ENCODE measurements at places on chromosomes 13 and 19.

DNA sequence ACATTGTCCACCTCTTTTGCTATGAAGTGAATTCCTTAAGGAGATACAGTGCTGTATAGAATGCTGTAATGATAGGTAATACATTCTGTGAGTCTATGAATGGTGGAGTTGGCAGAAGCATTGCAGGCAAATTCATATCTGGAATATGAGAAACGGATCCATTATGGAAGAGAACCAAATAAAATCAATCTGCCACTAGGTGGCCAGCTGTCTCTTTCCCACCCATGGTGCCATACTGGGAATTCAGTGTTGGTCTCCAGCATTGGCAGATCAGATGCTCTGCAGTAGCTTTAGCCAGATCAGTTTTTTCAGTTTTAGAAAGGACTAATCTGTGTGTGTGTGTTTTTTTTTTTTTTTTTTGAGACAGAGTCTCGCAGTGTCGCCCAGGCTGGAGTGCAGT is 27.6 kb downstream of the DNAJC3 start:
- no peak for DNase-seq

DNA sequence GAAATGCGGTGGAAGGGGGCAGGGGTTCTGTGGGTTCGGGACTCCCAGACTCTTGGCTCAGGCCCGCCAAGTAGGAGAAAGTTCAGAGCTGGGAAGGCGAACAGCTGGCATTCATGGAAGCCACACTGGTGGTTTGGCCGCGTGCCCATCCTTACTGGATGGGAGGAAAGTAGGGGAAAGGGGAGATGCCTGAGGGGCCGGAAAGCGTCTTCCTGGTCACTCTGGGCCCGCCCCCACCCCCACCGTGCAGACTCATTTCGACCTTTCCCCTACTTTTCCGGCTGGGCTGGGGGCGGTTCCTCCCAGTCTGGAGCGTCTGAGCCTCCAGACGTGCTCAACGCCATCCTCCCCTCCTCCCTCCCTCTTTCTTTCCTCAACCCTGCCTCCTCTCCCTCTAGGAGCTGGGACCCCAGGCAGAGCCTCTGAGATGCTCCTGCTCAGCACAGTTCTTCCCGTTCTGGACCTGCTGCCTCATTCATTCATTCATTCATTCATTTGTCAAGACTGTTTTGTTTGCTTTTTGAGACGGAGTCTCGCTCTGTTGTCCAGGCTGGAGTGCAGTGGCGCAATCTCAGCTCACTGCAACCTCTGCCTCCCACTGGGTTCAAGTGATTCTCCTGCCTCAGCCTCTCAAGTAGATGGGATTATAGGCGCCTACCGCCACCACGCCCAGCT is 3.5 kb downstream of the ANGPTL4 start:
- DNase-seq = peak; percentile 94

GRCh38 chr19:42762789-42763188 is 2.7 kb downstream of the PSG8 start:
- DNase-seq = no peak

DNA sequence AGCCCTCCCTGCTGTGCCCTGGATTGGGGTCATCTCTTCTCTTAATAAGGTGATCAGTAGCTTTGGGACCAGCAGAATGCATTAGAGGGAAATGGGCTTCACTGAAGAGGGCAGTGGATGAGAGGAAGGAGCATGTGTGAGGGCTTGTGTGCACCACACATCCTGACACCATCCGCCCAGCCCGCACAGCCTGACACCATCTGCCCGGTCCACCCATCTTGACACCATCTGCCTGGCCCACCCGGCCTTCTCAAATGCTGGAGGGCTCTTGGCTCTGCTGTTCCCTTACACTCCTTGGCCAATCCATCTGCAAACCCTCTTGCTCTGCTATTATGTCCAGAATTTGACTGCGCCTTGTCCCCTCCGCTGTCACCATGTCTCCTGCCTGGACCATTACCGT is 41.8 kb downstream of the BICRA start:
- no peak for DNase-seq

DNA sequence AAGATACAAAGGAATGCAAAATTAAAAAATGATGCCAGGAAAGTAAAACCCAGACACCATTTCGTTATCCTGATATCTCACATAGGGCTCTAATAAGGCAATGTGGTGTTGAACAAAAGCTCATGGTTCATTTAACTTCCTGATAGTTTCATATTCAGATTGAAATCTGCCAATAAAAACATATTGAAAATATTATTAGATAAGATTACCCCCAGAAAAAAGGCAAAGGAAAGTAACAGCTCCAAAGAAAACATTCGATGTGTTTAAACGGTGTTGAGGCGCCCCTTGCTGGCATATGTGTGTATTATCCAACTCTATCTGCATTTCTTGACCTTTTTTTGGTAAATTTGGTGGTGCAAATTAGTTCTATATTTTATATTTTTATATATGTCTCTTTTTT is 75.9 kb downstream of the ESD start:
- DNase-seq = peak; percentile 46

- peak; percentile 79 for DNase-seq
Measured at GRCh38 chr13:39451860-39452301, 151.1 kb downstream of the LHFPL6 start.

DNA sequence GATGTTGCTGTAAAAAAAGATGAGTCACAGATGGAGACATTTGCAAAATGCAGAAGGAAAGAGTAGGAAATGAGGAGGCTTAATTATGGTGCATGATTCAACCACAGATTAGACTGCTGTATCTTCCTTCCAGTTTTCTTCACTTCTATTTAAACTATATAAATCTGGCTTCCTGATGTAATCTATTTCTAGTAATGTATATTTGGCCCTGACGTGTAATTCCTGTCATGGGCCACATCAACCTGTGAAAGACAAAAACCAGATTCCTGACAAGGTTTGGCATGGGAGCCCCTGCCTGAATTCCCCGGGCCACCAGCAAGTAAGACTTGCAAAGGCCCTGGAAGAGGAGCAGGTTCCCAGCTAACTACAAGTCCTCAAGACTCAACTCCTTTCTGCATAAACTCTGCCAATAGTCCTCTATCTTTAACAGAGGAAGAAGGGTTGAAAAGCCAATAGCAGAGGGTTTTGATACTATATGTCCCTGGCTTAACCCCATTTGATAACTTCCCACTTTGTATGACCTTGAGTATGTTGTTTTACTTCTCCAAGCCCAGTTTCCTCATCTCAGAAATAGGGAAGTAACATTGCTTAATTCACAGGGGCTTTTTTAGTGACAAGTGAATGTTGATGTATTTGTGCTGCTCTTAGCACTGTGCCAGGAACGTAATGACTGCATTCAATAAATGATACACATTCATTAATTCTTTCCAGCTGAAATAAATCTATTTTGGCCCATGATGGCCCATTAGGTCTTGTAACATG is 172.7 kb downstream of the SPRY2 start:
- DNase-seq = no peak

GRCh38 chr19:55491546-55492360 is 3.5 kb downstream of the SSC5D start:
- no peak for DNase-seq

DNA sequence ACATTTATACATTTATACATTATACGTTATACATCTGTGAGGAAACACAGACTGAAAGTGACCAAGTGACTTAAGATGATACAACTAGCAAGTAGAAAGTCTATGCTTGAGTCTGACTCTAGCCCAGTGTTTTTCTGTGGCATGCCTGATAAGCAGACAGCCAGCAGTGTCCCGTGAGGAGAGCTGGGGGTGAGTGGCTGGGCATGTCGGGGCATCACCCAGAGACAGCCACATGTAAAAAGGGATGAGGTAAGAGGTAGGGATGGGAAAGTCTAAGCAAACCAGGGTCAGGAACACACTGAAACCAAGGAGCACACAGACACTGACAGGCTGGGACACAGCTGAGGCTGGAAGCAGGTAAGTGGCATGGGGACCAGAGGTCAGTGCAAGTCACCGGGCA is 333.2 kb downstream of the FOXO1 start:
- no peak for DNase-seq

GRCh38 chr13:83311886-83312577 is 570.2 kb downstream of the SLITRK1 start:
- no peak for DNase-seq

GRCh38 chr13:77516342-77516789 is 19.1 kb upstream of the SCEL start:
- DNase-seq = no peak

DNA sequence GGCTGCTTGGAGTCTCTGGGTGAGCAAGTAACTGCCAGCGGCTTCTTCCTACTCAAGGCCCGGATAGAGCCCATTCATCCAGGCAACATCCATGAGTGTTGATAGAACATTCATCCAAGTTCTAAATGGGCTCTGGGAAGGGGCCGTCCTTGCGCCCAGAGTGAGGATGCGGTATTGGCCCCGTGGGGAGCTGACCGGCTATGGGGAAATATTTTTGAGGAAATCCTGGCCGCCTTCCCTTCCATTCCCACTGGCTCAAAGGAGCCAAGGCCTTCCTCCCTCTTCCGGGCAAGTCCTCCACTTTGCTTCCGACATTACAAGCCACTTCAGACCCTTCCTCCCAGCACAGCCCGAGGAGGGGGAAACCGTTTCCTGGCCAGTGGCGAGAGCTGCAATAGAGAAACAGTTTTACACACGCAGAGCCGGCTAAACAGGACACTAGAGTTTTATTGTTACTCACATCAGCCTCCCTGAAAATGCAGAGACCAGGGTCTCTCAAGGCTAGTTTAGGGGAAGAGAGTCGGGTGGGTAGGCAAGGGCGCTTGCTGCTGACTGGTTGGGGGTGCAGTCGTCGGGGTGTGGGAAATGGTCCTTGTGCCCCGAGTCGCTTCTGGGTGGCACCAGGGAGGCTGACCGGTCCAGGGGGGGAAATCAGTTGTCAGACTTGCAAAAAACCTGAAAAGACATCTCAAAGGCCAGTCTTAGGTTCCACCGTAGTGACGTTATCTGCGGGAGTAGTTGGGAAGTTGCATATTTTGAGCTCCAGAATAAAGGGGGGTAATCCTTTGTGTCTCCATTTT is 37.5 kb downstream of the C13orf46 start:
- DNase-seq = peak; percentile 21

DNA sequence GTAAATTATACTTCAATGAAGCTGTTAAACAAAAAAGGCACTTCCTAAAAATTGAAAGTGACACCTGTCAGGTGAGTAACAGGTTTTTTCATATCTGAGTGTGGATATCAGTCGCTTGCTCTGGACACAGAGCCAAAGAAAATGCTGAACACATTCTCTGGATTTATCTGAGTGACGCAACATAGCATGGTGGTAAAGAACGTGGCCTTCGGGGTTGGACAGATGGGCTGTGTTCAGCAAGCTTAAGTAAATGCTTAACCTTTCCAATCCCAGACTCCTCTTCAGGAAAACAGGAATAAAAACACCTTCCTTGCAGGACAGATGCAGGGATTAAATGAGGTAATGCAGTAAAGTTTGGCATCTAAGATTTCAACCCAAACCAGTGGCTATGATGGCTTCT is 132.0 kb downstream of the FOXO1 start:
- DNase-seq = no peak

DNA sequence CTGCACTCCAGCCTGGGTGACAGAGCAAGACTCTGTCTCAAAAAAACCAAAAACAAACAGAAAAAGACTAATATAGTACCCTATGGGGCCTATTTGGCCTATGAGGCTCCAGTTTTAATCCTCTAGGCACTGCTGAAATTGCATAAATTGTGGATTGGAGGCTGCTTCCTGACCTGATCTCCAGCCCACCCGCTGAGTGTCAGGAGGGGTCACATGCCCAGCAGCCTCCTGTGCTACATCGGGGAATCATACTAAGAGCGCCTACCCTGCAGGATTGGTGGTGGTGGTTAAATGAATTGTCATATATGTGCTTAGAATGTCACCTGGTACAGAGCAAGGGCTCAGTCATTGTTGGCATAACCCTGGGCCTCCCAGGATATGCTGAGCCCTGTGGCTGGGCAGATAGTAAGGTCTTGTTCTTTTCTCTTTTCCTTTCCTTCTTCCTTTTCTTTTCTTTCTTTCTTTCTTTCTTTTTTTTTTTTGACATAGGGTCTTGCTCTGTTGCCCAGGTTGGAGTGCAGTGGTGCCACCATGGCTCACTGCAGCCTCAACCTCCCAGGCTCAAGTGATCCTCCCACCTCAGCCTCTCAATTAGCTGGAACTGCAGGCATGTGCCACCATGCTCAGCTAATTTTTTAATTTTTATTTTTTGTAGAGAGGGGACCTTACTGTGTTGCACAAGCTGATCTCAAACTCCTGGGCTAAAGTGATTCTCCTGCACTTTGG is 31.3 kb downstream of the LTBP4 start:
- DNase-seq = no peak

GRCh38 chr19:43438291-43439031 is 23.8 kb downstream of the TEX101 start:
- DNase-seq = peak; percentile 83

DNA sequence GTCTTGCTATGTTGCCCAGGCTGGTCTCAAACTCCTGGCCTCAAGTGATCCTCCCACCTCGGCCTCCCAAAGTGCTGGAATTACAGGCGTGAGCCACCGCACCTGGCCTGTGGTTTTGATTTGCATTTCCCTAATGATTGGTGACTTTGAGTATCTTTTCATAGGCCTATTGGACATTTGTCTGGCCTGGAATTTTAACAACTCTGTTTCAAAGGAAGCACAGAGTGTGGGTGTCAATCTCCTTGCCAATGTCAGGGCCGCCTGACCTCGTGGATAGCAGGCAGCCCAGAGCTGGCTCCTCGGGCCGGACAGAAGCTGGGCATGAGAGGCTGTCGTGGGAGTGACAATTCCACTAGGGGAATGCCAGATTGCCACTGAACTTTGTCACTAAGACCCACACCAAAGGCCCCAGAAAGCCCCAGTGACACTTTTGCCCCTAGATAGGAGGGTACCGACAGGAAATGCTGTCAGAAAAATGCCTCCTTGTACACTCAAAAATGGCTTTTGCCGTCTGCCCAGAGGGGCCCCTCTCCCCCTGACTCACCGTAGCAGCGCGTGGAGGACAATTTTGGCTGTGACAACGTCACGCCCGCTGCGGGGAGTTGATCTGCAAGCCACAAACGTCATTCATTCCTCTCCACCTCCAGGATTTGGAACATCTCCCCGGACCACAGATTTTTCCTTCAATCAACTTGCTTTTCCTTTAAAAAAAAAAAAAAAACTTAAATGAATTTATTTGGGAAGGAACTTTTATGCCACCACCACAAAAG is 11.7 kb upstream of the ADGRE5 start:
- peak; percentile 70 for DNase-seq

GRCh38 chr13:42040730-42041010 is 7.8 kb upstream of the DGKH start:
- DNase-seq = no peak

DNA sequence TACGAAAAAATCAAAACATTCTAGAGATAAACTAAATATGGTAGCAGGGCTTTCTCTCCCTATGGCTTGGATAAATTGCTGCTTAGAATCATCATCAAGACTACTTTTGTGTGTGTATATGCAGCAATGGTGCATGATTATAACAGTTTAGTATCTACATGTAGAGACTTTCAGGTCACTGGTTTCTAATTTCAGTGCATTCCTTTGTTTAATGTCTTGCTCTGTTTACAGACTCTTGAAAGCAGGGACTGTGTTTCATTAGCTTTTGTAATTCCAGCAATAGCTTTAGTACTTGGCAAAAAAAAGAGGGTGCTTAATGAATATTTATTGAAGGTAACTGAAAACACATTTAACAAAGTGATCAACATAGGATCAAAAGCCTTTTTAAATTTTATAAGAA is 420.7 kb downstream of the PCDH9 start:
- DNase-seq = no peak

- DNase-seq = no peak
Measured at GRCh38 chr13:51311231-51311630, 28.3 kb upstream of the SERPINE3 start.

- no peak for DNase-seq
Measured at GRCh38 chr19:13152974-13153568, 2.9 kb downstream of the IER2 start.

- DNase-seq = no peak
Measured at GRCh38 chr13:41603917-41604316, 146.6 kb downstream of the RGCC start.

- DNase-seq = no peak
Measured at GRCh38 chr19:55353356-55353802, 1.1 kb downstream of the COX6B2 start.
